Stimulated activated naive CD8-positive, alpha-beta T cell treated with anti-CD3 and anti-CD28 coated beads, Interleukin-15, amount 100 ng/mL, for 72 hours (primary cell): ENCODE measurements at places on chromosomes 16 and 17.
A peak's percentile ranks its signal among the peaks of the same experiment; 100 is the strongest.

GRCh38 chr16:8631373-8631772 is 9.9 kb downstream of the METTL22 start:
- DNase-seq = no peak

GRCh38 chr17:49117587-49118230 is 14.9 kb upstream of the B4GALNT2 start:
- no peak for DNase-seq

DNA sequence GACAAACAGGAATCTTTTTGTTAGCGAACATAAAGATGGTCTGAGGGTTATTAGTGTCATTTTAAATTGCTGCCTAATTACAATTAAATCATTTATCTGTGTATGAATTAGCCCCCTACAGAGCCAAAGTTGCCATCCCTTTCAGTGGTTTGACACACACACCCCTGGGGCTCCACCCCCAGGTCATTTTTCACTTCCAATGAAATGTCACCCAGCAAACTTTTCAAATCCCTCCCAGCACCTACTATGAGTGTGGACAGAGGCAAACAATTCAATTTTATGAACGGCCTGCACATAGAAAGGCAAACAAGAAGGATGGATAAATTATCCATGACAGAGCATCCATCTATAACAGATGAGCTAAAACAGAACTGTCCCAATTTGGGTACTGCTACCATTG is 2.4 kb downstream of the MYH10 start:
- DNase-seq = no peak

DNA sequence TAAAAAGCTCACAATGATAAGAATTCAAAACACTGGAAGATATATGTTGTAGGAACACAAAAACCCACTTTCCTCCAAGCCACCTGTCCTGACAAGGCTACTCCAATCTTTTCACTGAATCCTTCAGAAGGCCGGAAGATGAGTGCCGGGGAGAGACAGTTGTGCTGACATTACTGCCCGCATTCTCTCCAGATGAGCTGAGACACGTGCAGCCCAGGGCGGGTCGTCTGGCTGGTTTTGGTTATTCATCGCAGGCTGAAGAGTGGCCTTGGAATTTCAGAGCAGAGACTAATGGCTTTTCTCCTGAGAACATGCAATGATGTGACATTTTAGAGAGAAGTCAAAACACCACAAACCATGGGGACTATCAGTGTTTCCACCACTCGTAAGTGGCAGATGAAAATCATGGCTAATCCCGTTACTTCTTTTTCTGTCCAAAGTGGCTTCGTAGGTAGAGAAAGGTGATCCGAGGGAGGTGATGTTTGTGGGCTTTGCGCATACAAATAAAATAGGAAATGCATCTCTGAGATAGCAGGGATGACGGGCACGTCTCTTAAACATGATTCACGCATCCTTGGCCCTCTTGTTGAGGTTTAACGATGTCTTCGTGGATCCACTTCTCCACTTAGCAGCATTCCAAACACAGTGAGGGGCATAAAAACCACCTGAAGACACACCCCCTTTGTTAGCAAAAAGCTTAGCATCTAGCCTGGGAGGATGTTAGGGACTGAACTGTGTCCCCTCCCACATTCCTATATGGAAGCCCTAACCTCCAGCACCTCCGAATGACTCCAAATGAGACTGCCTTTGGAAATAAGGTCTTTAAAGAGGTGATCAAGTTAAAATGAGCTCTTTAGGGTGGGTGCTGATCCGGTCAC is 134.0 kb downstream of the IRX3 start:
- DNase-seq = no peak

DNA sequence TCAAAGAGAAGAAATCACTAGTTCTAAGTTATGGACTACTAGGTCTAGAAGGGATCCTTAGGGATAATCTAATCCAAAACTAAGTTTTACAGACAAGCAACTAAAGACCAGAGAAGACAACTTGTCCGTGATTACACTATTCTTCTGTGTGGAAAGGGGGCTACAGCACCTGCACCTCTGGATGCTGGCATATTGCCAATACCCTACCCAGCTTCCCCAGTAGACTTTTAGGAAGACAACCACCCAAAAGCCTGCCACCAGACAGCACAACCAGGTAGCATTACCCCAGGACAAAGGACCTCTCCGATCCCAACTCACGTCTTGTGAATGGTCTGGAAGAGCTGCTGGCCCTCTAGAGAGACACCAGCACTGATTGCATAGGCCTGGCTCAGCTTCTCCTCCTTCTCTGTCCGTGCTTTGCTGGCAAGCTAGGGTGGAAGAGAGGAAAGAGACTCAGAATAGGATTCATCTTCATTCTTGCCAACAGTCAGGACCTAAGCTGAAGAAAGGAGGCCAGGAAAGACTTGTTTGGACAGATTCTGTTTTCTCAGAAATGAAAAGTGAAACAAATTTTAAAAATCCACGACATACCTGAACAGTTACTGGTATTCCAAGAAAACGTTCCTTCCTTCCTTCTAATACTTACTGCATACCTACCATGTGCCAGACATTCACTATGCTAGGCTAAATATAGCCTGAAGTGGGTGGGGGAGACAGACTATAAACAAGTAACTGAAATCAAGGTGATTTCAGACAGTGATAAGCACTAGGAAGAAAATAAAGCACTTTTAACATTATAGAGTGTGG is 25.3 kb upstream of the TMEM101 start:
- no peak for DNase-seq

DNA sequence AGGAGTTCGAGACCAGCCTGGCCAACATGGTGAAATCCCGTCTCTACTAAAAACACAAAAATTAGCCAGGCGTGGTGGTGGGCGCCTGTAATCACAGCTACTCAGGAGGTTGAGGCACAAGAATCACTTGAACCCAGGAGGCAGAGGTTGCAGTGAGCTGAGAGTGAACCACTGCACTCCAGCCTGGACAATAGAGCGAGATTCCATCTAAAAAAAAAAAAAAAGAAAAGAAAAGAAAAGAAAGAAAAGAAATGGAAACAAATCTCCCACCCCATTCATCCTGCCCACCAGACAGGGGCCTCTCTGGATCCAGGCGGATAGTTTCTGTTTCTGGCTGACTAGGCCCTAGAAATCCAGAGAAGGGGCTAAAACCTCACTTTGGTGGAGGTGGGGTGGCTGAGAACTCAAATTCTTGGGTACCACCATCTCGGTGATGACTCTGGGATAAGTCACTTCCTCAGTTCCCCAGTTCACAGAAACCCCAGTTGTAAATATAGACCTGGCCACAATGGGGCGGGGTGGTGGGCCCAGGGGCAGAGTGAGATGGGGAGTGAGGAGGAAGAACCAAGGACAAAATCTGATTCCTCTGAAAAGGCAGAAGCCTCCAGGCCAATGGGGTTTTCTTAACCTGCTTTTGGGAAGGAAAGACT is 22.2 kb downstream of the SOCS1 start:
- peak; percentile 85 for DNase-seq

- no peak for DNase-seq
Measured at GRCh38 chr16:57123216-57123973, 31.0 kb downstream of the CPNE2 start.

DNA sequence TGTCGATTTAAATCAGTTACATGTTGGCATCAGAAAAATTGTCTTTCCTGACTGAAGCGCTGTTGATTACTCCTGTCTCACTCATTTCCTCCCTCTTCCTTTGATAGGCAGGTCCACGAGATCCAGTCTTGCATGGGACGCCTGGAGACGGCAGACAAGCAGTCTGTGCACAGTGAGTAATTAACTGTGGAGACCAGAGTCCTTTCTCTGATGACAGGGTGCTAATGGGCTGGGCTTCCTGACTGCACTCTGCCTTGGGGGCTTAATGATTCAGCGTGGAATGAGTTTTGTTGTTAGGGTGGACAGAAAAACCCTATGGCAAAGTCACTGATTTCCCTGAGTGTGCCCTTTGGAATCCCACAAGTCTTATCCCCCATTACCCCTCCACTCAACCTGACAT is 6.5 kb downstream of the GOSR2 start:
- DNase-seq = no peak

DNA sequence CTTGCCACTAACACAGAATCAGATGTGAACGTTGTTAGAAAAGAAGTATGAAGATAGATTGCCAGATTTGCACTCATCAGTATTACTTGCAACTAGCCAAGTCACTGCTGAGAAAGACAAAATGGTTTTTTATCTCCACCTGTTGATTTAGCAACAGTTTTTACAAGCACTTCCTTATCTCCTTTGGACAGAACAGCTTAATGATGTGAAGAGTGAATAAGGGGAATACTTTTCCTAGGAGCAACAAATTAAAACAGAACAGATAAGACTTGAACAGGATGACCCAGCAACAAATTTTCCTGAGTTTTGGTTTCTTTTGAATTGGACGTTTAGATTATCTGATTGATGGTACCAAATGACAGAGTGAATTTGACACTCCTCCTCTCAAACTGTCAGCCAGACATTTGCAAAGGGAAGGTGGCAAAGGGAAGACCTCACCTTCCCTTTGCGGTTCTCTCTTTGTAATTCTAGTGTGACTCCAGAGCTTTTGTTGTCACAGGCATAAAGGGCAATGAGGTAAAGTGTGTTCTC is 130.6 kb downstream of the NLK start:
- DNase-seq = no peak

DNA sequence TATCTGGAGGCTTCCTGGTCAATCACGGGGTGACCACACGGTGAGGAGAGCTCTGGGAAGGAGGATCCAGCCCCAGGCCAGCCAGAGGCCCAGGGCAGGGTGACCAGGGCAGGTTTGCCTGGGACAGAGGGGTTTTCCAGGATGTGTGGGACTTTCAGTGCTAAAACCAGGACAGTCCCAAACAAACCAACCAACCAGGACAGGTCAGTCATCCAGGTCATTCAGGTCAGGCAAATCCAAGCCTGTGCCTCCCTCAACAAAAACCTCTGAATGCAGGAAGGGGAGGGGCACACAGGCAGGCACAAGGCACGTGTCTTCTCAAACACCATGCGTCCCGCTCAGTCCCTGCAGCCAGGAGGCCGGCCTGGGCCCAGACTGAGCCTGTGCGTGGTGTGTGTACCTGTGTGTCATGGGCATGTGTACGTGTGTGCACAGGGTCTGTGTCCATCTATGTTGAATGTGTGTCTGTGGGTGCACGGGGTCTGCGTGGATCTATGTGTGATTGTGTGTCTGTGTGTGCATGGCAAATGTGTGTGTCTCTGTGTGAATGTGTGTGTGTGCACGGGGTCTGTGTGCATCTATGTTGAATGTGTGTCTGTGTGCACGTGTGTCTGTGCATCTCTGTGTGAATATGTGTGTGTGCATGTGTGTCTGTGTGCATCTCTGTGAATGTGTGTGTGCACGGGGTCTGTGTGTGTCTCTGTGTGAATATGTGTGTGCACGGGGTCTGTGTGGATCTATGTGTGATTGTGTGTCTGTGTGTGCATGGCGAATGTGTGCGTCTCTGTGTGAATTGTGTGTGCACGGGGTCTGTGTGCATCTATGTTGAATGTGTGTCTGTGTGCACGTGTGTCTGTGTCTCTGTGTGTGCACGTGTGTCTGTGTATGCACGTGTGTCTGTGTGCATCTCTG is 78.9 kb downstream of the RTN4RL1 start:
- DNase-seq = no peak

DNA sequence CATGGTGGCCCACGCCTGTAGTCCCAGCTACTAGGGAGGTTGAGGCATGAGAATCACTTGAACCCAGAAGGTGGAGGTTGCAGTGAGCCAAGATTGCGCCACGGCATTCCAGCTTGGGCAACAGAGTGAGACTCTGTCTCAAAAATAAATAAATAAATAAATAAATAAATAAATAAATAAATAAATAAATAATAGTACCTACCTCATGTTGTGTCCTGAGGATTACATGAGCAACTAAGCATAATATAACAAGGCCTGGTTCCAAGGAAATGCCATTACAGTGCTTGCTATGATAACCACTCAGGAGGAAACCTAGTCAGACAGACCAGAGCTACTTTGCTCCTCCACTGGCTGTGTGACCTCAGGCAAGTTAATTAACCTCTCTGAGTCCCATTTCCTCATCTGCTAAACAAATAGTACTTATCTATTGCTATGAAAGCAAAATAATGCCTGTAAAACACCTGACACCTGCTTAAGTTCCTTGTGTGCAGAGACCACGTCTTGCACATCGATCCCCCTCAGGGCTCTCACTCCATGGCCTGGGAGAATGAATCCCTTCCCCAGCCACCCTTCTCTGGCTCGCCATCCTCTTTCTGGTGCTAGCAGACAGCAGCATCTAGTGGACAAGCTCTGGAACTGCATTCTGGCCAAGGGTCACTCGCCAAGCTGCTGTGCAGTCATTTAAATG is 7.5 kb downstream of the EPOP start:
- peak; percentile 67 for DNase-seq

DNA sequence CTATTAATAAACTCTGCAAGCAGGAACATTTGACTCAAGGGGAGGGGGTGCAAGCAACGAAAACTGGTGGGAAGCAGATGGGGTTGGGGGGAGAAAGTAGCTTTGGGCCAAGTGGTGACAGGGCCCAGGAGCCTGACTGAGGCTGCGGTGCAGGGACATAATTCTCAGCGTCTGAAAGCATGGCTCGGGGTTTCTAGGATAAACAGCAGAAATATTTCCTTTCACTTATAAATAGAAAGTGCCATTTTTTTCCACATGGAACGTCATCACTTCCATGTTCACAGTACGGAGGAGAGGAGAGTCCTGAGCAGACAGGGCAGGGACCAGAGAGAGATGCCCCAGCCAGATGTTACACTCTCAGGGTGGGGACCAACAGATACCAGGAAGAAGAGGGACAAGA is 197.1 kb downstream of the ZFHX3 start:
- DNase-seq = no peak

DNA sequence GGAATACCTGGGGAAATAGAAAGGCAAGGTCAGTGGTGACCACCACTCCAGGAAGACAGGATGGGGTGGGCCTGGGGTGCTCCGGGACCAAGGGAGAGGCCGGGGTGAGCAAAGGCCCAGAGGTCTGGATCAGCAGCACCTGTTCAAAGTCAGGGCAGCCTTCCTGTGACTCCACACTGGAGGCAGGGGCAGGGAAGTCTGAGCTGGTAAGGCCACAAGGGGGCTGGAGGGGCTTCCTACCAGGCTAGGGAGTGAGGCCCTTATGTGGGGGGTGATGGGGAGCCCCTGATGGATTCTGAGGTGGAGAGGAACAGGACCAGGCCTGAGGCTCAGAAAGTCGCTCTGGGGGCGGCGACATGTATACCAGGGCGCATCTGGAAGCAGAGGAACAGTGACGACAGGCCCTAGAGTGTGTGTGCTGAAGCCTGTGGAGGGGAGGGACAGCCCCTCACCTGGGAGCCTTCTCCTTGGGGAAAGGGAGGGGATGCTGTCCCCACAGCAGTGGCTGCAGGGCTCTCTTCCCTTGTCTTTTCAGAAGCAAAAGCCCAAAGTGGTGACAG is 3.7 kb downstream of the C16orf78 start:
- no peak for DNase-seq

- no peak for DNase-seq
Measured at GRCh38 chr16:26134588-26134987, 442.8 kb downstream of the HS3ST4 start.

DNA sequence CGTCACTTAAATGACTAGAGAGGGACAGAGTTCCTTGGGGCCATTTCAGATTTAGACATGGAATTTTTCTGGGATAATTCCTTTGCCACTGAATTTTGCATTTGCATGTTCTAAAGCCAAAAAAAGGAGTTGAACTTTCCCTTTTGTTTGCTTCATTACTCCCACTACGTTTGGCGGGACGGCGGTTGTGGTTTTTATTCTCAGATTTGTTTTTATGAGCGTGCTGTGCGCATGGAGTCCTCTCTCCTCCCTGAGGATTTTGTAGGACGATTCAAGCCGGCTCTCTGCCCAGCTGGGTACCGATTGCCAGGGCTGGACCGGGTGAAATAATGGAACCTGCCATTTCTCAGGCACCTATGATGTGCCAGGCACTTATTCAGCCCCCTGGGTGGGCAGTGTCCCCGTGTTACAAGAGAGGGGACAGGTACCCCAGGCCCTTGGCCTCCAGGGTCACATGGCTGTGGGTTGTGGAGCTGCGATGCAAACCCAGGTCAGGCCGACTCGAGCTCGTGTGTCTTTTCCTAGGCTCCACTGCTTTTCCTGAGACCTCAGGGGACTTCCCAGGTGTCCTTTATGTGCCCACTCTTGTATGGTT is 18.8 kb downstream of the CMIP start:
- no peak for DNase-seq
